ENCODE measurements at places on chromosomes 13 and 19.

GRCh38 chr13:23554000-23554399 lies 16.2 kb upstream of the TNFRSF19 start:
- no peak for DNase-seq

GRCh38 chr13:107743100-107743499 lies 472.2 kb downstream of the LIG4 start:
- no peak for DNase-seq

- no peak for DNase-seq
These were observed 44.4 kb downstream of the SOX1 start for GRCh38 chr13:112111239-112111857.

DNA sequence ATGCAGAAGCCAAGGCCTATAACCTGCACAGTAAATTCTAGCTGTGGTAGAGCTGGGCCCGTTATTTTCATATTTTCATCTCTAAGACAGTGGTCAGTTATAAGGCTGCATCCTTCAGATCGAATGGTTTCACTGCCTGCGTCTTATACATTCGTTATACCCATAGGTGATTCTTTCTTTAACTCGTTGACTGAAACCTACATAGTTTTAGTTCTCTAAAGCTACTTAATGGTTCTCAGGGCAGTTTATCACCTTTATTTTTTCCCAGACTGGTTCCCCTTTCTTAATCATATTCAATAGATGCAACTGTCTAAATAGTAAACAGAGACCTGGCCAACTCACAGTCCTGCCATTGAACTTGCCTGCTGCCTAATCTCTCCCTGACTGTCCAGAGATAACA lies 615.3 kb upstream of the SLITRK1 start:
- no peak for DNase-seq

GRCh38 chr19:49106648-49107135 lies 7.5 kb upstream of the LIN7B start:
- no peak for DNase-seq

GRCh38 chr19:38653028-38653571 lies 5.7 kb downstream of the ACTN4 start:
- DNase-seq: no peak
